ENCODE measurements at places on chromosomes 1 and 21.

DNA sequence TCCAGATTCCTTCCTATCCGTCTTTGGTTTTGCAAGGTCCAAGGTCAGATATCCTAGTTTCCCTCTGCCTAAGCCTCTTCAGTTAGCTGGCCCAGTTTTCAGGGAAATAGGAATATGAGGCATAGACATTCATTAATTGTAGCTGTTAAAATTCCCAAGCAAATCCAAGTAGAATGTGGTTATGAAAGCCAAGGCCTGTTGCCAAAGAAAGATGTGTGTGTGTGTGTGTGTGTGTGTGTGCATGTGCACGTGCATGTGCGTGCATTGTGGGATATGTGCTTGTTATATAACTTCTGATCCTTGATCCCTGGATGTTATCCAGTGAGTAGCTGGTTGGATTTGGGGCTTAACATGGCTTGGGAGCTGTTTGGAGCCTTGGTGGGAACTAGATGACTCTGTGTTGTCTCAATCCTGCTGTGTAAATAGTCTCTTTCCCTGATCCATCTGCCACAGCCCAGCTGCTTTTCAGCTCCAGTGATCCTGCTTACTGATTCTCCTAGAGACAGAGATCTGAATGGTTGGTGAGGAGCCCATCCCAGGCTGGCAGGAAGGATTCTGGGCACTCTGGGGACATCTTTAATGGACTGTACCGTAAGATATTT is 70.6 kb upstream of the GCLM start:
- no peak for DNase-seq

- DNase-seq, result no peak
Observed at GRCh38 chr1:7455796-7456721, 315.0 kb upstream of the VAMP3 start.

DNA sequence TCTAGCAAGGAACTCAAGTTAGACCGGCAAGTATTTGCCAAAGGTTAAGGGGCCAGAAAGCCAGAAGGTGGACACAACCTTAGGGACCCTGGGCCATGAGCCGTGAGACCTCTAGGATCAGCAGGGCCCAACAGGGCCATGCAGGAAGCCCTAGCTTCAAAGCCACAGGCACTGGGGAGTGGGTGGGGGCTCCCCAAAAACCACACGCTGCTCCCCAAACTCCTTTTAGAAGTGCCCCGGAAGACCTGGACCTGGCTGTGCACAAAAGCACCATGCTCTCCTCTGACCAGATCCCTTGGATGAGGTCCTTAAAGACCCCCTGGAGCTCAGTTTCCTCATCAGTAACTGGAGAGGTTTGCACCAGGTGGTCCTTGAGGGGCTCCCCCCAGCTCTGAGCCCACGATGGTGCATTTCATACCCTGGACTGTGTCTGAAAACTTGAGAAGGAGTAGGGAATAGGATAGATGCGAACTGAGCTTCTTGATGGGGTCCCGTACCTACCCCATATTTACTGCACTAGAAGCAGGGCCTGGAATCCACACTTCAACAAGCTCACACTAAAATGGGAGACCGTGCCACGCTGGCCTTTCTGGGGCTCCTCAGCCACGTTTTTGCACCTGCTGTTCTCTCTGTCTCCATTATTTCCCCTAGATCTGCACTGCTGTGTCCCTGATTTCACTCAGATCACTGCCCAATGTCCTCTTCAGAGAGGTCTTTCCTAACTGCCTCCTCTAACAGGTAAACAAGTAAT is 40.6 kb upstream of the LBR start:
- no peak for DNase-seq

GRCh38 chr21:28277324-28277723 is 715.4 kb downstream of the LTN1 start:
- no peak for DNase-seq

GRCh38 chr1:214514819-214515383 is 36.5 kb downstream of the PTPN14 start:
- no peak for DNase-seq

GRCh38 chr1:167022384-167022783 is 33.3 kb downstream of the MAEL start:
- no peak for DNase-seq

DNA sequence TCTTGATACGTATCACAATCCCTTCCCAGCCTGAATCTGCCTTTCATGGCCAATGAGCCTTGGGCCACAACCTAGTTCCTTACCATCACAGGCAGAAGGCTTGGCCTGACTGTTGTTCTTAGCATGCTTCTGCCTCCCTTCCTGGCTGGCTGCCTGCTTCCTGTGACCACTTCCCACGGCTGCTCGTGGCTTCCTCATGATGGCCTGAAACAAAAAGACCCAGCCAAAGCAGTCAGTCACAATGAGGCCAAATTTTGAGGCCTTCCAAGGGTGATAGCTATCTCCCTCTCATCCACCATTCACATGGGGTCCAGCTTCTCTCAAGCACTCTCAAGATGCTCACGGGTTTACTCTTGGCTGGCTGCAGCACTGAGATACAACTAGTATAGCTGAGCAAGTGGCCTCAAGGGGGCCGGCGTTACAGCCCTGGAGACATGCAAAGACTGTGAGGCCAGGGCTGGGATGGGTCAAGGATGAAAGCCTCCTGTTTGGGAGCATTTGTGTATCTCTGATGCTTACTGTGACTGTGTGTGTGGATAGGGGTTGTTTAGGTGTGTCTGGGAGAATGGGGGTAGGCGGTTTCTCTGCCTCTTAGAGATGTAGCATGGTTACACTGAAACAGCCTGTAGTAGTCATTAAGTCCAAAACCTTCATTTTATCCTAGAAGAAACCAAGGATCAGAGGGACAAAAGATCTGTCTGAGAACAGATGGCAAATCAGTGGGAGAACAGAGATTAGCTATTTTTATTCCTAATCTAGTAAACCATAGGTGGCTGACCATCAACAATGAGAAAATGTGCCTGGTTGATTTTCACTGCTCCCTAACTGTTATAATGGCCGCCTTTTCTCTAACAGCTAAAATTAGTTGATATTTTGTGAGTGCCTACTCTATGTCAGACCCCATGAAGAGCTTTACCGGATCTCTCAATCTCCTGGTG is 5.4 kb upstream of the TOE1 start:
- DNase-seq, result peak; percentile 50

DNA sequence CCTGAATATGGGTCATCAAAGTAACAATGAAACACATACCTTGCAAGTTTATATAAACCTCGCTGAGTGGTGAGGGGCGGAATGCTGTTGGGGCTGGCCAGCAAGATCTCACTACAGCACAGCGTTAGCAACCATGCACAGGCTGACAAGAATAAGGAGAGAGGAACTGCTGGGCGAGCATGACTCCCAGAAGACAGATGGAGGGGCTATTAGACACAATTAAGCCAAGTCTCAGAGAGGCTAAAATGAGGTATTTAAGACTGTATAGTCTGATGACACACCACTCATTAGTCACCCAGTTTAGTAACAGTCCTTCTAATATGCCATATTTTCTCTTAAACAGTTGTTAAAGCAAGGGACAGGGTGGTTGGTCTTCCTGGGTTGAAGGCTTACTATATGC is 340.2 kb upstream of the NR5A2 start:
- DNase-seq, result no peak

- DNase-seq, result peak; percentile 40
Observed at GRCh38 chr1:156319664-156320063, 18.4 kb downstream of the CCT3 start.

- no peak for DNase-seq
Observed at GRCh38 chr21:15872236-15872635, 142.5 kb downstream of the USP25 start.

GRCh38 chr1:17082761-17083160 is 28.9 kb upstream of the SDHB start:
- DNase-seq, result no peak
